GM23338 (cell line): ENCODE measurements at places on chromosomes 3 and 15.

- DNase-seq: no peak
Observed at GRCh38 chr3:60076331-60076730, 1026.5 kb upstream of the CFAP20DC start.

- no peak for DNase-seq
Observed at GRCh38 chr3:61111825-61112224, 139.4 kb downstream of the FHIT start.

DNA sequence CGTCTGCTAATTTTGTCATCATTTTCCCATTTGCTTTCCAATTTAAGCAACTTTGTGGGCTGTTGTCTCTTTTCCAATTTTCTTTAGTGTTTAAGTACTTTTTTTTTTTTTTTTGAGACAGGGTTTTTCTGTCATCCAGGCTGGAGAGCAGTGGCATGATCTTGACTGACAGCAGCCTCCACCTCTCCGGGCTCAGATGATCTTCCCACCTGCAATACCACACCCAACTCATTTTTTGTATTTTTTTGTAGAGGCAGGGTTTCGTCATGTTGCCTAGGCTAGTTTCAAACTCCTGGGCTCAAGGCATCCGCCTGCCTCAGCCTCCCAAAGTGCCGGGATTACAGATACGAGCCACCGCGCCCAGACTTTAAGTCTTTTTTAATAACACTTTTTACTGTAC is 26.2 kb upstream of the EIF4A2 start:
- DNase-seq: no peak

DNA sequence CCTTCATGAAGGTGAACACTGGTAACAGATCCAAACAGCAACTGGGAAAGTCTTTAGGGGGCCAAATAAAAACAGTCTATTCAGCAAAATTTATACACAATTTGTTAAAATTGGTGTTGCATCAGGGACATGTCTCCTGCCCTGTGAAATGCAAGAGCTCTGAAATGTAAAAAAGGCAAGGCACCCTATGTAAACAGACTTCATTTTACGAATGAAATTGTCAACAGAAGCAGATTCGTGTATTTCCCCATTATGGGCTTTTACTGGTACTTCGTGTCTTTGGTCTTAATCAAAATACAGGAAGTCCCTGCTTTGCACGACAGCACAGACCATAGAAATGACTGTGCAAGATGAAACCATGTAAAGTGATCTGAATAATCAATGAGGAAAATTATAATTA is 127.3 kb upstream of the THBS1 start:
- no peak for DNase-seq

DNA sequence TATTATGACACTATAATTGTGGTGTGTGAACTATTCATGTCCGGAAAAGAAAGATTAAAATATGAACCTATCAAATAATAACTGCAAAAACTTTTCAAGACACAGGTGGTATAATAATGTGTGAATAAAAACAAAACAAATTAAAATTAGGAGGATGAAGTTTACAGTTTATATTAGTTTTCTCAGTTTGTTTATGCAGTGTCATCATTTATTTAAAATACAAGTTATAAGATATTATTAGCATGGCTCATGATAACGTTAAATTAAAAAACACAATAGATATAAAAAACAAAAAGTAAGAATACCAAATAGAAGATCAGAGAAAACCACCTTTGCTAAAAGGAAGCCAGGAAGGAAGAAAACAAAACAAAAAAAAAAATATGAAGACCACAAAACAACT is 963.8 kb upstream of the ALCAM start:
- no peak for DNase-seq

DNA sequence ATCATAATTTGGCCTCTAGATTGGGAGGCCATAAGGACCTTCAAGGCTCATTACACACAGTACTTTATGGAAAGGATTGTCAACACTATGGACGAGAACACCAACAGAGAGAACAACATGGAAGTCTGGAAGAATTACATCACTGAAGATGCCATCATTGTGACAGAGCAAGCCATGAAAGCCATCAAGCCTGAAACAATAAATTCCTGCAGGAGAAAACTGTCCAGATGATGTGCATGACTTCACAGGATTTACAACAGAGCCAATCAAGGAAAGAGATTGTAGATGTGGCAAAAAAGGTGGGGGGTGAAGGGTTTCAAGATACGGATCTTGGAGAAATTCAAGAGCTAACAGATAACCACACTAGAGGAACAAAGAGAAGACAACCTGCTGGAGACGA is 15.9 kb downstream of the IL17RB start:
- no peak for DNase-seq

- no peak for DNase-seq
Observed at GRCh38 chr3:94001827-94002495, 22.0 kb downstream of the ARL13B start.

GRCh38 chr15:56734013-56734635 is 815 bp upstream of the ZNF280D start:
- peak; percentile 76 for DNase-seq

DNA sequence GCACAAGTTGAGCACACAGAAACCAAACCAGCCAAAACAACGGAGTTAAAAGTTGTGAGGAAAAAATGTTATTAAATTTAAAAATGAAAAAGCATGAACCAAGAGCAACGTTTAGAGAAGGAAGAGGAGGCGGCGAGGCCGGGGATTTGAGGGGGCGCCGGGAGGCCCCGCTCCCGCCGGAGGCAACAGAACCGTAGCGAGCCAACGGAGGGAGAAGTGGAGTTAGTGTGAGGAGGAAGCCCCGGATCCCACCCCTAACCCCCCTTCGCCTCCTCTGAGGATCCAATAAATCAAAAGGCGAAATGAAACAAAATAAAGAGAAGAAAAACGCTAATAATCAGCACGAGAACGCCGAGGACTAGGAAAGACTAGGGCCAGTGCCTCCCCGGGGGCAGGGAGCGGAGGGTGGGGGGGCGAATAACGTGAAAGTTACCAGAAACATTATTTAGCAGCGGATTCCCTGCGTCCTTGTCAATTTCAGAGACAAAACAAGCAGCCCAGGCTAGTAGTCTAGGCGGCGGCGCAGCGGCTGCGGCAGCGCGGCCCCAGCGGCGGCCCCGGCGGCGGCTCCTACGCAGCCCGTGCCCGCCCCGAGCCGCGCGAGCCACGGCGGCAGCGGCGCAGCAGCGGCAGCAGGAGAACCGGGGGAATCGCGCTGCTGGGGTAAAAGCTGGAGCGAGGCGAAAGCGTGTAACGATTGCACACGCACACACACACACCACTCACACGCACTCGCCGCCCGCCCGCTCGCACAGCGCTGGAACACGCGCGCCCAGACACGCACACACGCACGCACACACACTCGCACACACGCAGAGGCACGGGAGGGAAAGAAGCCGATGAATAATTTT is 1.7 kb downstream of the MEIS2 start:
- peak; percentile 61 for DNase-seq

DNA sequence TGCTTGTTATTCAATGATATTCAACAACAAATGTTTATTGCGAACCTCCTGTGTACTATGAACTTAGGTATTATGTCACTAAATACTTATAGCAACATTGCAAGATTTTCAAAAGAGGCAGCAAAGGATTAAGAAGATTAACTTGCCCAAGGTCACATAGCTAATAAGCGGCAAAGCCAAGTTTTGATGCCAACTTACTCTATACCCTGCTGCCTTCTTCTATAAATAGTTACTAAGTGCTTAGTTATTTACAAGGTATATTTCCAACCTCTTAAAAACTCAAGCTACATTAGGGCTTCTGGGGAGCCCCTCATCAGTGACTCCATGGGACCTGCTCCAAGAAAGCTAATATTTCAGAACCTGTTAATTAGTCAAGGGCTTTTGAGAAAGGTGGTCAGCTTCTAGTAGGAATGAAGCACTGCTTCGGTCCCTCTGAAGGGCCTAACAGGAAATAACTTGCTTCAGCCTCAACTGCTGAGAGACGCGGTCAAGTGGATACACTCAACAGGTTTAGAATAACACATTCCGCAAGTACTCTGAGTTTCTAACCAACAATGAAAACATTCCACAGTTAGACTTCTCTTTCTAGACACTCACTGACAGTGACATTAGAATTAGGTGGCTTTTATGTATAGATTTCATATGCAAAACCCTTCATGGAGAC is 125.5 kb downstream of the DGKG start:
- no peak for DNase-seq

DNA sequence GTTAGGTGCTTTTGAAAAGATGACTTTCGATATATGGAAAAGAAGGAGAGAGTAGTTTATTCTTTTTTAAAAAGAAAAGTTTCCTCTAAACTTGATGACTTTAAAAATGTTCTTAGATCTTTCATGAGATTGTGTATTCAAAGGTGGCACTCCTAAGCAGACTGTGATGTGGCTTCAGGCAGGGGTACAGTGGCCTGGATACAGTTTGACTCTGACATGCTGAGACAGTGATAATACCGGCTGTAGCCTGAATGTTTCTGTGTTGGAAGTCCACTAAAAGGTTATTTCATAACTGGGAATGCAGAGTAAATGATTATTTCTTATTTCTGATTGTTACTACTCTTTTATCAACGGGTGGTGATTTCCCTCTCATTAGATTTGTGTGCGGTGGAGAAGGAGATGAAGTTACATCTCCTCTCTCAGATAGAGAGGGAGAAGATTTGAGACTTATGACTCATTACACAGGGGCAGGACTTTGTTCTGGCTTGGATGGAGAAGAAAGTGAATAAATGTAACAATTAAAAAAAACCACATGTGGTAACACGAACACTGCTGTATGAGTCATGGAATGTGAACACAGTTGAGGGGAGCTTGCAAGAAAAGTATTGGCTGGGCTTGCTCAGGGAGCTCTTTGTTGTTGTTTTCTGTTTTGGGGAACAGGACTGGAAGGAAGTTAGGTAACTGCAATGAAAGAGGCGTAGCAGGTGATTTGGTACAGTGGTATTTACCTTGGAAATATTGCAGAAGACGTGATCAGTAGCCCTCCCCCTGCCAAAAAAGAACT is 21.6 kb downstream of the SPTSSB start:
- DNase-seq: peak; percentile 33

DNA sequence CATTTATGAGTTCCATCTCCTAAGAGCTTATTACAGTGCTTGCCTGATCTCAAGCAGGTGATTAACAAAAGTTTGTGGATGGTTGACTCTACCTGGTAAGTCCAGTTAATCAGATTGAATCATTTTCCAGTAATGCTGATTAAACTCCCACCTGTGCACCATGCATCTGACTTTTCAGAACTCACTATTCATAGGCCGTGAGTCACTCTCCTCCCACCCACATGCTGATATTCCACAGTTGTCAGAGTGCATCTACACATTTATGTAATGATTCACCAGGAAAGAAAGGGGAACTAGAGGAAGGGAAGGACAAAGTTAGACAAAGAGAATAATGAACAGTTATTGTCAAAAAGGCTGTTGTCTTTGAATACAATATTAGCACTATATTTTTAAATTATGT is 106.2 kb upstream of the UBE3A start:
- no peak for DNase-seq

DNA sequence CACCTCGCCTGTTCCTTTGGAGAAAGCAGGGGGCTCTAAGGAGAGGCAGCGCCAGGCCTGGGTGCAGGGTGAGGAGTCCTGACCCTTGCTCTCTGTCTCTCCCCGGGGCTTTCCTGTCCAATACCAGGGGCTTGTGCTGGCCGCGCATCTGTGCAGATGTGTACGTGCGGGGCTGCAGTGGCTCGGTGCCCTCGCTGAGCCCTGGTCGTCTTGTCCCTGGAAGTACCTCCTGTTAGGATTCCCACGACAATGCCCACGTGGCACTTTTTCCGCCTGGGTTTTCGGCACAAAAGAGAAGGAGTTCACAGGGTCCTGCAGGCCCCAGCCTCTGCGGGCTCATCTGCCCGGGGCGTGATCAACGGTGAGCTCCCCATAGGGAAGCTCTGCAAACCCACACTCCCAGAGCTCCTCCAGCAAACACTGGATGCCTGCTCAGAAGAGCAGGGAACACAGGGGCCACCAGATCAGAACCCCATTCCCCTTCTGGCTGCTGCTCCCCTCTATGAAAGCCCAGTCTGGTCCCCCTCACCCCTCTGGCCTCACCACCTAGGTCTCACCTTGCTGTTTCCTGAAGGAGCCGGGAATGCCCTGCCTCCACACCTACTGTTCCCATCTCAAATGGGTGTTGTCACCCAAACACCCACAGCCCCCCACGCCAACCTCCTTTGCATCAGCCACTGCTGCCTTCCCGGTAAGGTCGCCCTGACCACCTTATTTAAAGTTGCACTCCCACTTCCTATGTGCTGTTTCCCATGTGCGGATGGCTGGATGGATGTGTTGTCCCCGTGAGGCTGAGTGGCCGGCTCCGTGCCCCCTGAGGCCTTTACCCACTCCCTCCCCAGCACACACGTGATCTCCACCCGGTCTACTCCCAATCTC is 62.6 kb upstream of the PRR20G start:
- no peak for DNase-seq

DNA sequence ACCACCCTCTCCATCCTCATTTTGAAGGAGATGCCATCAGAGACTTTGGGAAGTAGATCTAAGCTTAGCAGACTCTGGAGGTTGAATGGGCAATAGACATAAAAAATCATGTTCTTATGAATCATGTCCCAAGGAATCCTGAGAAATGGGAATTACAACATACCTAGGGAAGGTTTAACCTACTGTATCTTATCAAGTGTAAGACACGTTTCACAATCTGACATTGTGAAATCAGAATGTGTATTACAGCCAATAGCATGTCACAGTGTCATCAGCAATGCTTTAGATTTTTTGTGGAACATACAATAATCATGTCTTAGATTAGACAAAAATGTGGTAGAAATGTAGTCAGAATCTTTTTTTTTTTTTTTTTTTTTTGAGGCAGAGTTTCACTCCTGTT is 332.4 kb upstream of the TLE3 start:
- DNase-seq: no peak

DNA sequence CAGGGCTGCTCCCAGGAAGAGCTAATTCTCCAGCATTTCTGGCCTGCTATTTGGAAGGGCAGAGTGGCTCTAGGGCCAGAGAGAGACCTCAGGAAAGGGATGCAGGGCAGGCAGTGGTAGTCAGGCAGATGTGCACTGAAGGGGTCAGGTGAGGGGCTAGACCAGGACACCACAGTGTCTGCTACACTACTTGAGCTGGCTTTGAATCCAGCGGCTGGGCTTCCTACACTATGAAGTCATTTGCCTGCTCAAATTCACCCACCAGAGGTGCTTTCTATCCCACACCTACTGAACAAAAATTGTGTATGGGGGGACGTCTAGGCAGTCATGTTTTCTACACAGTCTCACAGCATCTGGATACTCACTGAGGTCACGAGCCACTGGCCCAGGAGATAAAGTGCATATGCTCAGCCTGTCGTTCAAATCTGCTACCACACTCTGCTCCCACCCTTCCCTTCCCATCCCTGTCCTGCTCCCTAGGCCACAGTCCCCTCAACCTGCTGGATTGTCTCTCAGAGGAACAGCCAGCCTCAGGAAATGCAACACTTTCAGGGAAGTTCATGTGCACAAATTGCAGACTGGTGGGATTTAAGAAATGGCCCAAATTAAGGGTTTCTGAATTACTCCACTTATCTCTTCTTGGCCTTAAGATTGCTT is 49.9 kb upstream of the SLC6A11 start:
- no peak for DNase-seq

GRCh38 chr15:73983211-73983727 is 8.8 kb downstream of the STOML1 start:
- DNase-seq: no peak

DNA sequence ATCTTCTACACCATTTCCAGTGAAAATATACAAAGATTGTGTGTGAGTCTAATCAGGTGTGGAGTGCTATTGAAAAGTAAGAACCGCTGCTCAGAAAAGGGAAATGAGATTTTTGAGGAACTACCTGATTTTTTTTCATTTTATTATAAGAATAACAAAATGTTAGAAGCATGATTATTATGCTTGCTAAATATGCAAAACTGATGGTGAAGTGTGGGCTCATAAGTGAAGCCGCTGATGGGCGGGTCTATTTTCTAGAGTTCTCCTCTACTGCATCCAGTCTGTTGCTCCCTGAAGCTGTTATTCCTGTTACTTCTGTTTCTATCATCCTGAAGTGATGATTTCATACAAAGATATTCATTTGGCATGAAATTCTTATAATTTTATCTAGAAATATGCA is 612.0 kb downstream of the CADM2 start:
- no peak for DNase-seq
